ENCODE measurements at places on chromosomes 7 and 10. TPM values are rescaled to one million over a fixed set of nuclear protein-coding genes. Genes with fewer than 3 reads are reported as not detected.

- no peak overlapping the region for H3K4me3 ChIP-seq
- no peak for DNase-seq
- H3K27me3 ChIP-seq = no peaks in the 10 kb centered on the region
- no peaks in the 10 kb centered on the region for H3K36me3 ChIP-seq
- no peaks in the 10 kb centered on the region for H3K4me1 ChIP-seq
Measured at GRCh38 chr10:70513848-70514309, 35.3 kb downstream of the PALD1 start.

DNA sequence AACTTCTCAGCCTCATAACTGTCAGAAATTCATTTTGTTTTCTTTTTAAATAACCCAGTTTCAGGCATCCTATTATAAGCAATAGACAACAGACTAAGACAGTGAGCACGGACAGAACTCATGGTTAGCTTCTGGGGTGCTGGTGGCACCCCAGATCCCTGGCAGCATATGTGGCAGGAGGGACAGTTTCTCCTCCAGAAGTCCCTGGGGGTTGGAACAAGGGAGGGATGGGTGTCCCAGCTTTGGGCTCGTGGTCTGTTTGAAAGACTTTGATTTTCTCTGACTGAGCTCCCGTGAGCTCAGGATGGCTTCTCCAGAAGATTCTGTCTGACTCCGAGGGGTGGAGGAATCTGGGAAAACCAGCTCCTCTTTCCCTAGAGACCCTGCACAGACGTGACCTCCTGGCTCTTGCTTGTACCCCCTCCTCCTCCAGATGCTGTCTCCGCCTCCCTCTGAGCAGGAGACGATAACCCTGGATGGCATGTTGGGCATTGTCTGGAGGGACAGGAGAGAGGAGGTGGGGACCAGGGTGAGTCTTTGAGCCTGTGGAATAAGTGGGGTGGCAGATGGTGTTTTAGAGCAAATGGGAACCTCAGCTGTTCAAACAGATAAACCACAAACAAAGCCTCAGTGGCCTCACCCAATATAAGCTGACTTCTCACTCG lies 421.1 kb downstream of the GLRX3 start:
- H3K4me1 ChIP-seq = no peaks in the 10 kb centered on the region
- H3K27me3 ChIP-seq = peaks cover 3% of the 10 kb centered on the region
- no peak for DNase-seq
- H3K4me3 ChIP-seq = no peak overlapping the region
- H3K36me3 ChIP-seq = no peaks in the 10 kb centered on the region

DNA sequence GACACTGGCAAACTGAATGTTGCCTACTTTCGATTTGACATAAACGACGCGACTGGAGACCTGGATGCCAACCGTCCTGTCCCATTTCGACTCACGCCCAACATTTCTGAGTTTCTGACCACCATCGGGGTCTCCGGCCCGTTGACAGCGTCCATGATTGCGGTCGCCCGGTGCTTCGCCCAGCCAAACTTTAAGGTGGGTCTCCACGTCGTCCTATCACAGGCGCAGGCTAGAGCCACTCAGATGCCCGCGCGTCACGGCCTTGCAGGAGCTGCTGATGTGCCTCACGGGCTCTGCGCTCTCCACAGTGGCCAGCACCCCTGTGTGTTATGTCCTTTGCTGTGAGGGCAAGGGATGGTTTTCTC lies 132.6 kb downstream of the SMURF1 start:
- no peaks in the 10 kb centered on the region for H3K27me3 ChIP-seq
- H3K4me1 ChIP-seq = no peaks in the 10 kb centered on the region
- no peak overlapping the region for H3K4me3 ChIP-seq

DNA sequence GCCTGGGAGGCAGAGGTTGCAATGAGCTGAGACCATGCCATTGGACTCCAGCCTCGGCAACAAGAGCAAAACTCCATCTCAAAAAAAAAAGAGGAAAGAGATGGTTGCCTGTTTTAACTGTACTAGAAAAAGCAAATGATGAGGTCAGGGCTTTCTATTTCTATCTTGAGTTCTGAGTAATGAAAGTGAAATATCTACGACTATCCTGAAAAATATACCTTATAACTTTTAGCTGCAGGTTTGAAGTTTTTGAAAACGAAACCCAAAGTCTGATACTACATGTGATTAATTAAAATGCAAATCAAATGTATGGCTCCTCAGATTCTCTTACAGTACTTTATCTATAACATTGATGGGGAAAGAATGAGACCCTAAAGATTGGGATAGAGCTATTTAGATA lies 636.2 kb upstream of the LRRN3 start:
- H3K27me3 ChIP-seq = no peaks in the 10 kb centered on the region
- no peak overlapping the region for H3K27ac ChIP-seq
- DNase-seq = no peak
- H3K36me3 ChIP-seq = no peaks in the 10 kb centered on the region

FAM20C gene
- 62.4 TPM for total RNA-seq

CHST3 gene
- total RNA-seq = 44.6 TPM

DNA sequence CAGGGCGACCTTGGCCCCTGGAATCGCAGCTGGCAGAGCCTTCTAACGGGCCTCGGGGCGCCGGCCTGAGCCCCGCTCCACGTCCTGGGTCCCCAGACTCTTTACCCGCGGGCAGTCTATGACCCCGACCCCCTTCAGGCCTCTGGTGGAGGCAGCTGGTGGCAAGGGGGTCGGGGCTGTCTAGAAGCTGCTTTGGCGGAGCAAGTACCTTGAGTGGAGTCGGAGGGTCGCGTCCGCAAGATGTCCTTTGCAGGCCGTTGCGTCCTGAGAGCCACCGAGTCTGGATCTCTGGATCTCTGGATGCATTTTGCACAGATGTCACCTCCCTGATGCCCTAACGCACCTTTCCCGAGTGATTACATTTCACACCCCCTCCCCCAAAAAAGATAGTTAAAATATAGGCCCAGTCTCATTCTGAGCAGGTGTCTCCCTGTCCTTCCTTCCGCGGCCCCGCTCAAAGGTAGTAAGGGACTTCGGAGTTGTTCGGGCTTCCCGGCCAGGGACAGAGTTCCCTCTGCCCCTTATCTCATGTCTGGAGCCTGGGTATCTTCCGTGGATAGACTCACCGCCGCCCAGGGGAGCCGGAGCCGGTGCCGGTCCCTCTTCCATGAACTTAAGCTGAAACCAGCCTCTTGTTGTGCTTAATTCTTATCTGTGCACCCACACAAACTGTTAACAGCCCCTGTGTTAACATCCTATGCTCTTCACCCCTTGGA lies 457 bp downstream of the ACADSB start:
- H3K36me3 ChIP-seq = peaks cover 3% of the 10 kb centered on the region
- no peak for DNase-seq
- H3K4me3 ChIP-seq = peak overlapping the region; percentile 88
- no peaks in the 10 kb centered on the region for H3K27me3 ChIP-seq

PPP1R17 gene
- not detected for total RNA-seq

DNA sequence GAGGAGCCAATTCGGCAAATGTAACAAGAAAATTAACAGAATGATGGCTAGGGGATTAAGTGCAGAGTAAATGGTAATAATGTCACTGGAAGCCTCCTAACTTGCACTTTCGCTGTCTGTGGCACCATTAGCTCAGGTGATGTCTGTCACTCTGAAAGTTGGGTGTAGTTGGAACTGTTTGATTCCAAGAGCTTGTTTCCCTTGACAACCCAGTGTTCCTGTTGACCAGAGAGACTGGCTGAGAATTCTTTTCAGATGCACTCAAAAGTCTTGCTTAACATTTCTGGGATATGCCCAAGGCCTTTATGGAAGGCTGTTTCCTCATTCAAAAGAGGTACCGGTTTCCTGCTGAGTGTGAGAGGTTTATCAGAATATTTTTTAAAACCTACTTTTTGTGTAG lies 49.6 kb downstream of the PLPP4 start:
- no peak overlapping the region for H3K27ac ChIP-seq
- no peaks in the 10 kb centered on the region for H3K4me1 ChIP-seq
- no peak for DNase-seq
- H3K36me3 ChIP-seq = no peaks in the 10 kb centered on the region
- peaks cover 5% of the 10 kb centered on the region for H3K27me3 ChIP-seq
- H3K4me3 ChIP-seq = no peak overlapping the region

DNA sequence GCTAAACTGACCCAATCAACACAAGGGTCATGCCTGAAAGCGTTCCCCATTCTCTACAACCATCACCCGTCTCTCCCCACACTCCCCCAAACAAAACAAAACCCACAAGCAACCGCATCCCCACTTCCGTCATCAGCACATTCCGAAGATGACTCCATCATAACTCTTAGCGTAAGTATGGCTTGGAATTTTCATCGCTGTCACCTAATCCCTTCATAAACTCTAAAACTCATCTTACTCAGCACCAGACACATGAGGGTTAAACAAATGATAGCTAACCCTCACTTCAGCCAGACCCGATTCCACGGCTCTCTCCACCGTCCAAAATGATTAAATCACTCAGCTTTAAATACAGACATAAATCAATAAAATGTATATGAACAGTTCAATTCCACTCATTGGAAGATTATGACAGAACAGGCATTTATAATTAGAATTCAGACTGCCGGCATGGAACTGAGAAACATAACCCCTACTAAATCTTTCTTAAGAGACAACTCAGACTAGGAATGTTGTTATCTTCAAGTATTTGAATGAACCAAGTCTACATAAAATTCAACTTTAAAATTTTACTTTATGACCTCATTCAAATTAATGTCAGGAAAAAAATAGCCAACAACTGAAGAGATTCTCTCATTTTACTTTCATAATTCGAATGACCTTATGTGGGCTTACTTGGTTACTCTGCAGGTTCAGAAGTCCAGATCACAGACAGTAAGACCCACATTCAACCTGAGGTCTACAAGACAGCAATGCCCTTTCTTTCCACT lies 215.9 kb downstream of the PARD3 start:
- H3K27ac ChIP-seq = no peak overlapping the region
- no peaks in the 10 kb centered on the region for H3K36me3 ChIP-seq
- H3K4me1 ChIP-seq = no peaks in the 10 kb centered on the region

- H3K4me1 ChIP-seq = 0 out of 2 replicates have a peak, but pooled peaks cover 2% of the 10 kb centered on the region
- H3K4me3 ChIP-seq = no peak overlapping the region
- peaks cover 23% of the 10 kb centered on the region for H3K27me3 ChIP-seq
- no peak for DNase-seq
- H3K36me3 ChIP-seq = no peaks in the 10 kb centered on the region
Measured at GRCh38 chr7:35718047-35718446, 23.1 kb upstream of the HERPUD2 start.

- H3K36me3 ChIP-seq = no peaks in the 10 kb centered on the region
- no peak for DNase-seq
- no peak overlapping the region for H3K27ac ChIP-seq
- H3K27me3 ChIP-seq = no peaks in the 10 kb centered on the region
- no peaks in the 10 kb centered on the region for H3K4me1 ChIP-seq
Measured at GRCh38 chr10:101903827-101904550, 60.4 kb upstream of the KCNIP2 start.

DNA sequence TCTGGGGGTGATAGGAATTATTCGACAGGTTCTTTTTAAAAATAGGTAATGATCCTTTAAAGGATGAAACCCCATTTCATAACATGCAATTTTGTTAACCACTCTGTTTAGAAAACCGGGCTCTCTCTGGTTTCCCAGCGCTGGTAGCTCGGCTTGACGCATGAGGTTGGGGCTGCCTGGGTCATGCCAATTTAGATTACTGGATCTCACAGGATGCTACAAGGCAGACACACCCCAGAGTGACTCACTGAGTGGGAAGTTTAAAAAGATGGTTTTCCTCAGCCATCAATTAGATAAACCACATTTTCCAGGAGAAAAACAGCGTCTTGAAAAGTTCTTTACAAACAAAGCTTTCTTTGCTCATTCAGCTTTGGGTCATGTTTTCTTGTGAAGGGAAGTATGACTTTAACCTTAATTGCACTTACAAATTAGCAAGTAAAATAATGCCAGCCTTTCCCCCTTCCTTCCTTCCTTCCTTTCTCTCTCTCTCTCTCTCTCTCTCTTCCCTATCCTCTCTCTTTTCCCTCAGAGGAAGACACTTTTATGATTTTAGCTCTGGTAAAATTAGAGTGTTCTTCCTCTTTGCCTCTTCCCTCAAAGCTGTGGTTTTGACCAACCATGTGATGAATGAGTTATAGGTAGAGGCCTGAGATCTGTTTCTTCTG lies 99.8 kb downstream of the EPDR1 start:
- no peak for DNase-seq
- H3K36me3 ChIP-seq = no peaks in the 10 kb centered on the region
- H3K27me3 ChIP-seq = no peaks in the 10 kb centered on the region
- H3K27ac ChIP-seq = no peak overlapping the region
- H3K4me1 ChIP-seq = no peaks in the 10 kb centered on the region

GRCh38 chr7:76262683-76263402 lies 39.6 kb upstream of the HSPB1 start:
- no peaks in the 10 kb centered on the region for H3K36me3 ChIP-seq
- H3K27ac ChIP-seq = no peak overlapping the region
- DNase-seq = peak; percentile 52
- H3K4me3 ChIP-seq = no peak overlapping the region
- H3K27me3 ChIP-seq = no peaks in the 10 kb centered on the region
- peaks cover 2% of the 10 kb centered on the region for H3K4me1 ChIP-seq

DNA sequence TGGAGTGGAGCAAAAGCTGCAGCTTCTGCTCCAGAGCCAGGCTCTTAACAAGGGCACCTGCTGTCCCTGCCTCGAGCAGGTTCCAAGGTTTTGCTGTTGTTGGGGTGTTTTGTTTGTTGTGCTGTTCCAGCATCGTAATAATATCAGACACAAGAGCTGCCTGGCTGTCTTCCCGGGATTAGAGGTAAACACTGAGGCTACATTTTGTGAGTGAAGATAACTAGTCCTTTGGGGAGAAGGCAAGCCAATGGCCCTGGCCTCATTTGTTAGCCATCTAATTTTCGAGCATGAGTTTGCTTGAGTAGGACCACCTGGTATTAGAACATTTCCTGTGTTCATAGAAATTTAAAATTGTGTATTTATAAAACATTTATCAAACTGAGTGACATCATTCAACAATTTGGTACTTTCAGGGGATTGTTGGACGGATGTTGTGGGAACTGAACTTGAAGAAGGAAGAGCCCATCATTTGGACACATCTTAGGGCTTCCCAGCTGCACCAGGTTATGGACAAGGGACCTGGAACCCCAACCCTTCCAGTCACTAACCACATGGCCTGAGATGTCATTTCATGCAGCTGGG lies 555.0 kb downstream of the TNS3 start:
- no peak overlapping the region for H3K27ac ChIP-seq
- no peaks in the 10 kb centered on the region for H3K4me1 ChIP-seq
- H3K27me3 ChIP-seq = no peaks in the 10 kb centered on the region
- DNase-seq = no peak

FOXI2 gene
- total RNA-seq = not detected

GRCh38 chr7:47882635-47883034 lies 65.6 kb downstream of the PKD1L1 start:
- H3K36me3 ChIP-seq = no peaks in the 10 kb centered on the region
- no peak overlapping the region for H3K4me3 ChIP-seq
- DNase-seq = no peak
- peaks cover 4% of the 10 kb centered on the region for H3K4me1 ChIP-seq

DNA sequence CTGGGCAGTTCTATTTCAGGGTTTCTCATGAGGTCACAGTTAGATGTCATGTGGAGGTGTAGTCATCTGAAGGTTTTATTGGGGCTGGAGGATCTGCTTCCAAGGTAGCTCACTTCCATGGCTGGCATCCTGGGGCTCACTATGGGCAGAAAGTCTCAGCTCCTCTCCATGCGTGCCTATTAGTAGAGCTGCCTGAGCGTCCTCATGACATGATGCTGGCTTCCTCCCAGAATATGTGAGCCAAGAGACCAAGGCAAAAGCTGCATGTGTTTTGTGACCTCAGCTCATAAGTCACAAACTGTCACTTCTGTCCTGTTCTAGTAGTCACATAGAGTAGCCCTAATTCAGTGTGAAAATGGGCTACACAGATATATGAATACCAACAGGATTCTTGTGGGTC lies 524.4 kb downstream of the SUGCT start:
- no peaks in the 10 kb centered on the region for H3K4me1 ChIP-seq
- no peak overlapping the region for H3K27ac ChIP-seq

TMEM236 gene
- total RNA-seq = 0.05 TPM

- no peak overlapping the region for H3K27ac ChIP-seq
- H3K27me3 ChIP-seq = no peaks in the 10 kb centered on the region
- no peaks in the 10 kb centered on the region for H3K4me1 ChIP-seq
- DNase-seq = no peak
- no peaks in the 10 kb centered on the region for H3K36me3 ChIP-seq
Measured at GRCh38 chr10:77821551-77821950, 105.0 kb downstream of the DLG5 start.

Data from Panc1 (cell line).